Adrenal gland (tissue), 19 donors: ENCODE measurements at places on chromosomes 3 and 15. TPM values are rescaled to one million over a fixed set of nuclear protein-coding genes. Genes with fewer than 3 reads are reported as not detected.

Gene CHST2
- 11.3 TPM for total RNA-seq

Gene BFSP2
- not detected for total RNA-seq

Gene LXN
- 59.8 TPM for total RNA-seq

Gene LYZL4
- not detected for total RNA-seq

DNA sequence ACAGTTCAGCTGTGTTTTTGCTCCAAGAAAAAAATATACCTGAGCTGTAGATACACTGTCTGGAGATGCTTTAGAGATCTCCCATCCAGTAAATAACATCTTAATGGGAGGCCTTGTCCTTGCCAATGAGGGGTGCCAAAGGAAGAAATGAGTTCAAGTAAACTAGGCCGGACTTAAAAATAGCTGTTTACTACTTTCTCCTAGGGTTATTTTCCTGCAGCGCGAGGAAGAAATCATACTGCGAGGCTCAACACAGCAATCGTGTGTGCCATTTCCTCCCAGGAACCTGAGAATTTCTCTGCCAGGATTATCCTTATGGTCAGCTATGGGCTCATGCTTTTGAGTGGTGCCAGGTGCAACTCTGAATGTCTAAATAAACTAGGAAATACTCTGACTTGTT is 71.9 kb downstream of the CMTM8 start:
- DNase-seq = no peak

DNA sequence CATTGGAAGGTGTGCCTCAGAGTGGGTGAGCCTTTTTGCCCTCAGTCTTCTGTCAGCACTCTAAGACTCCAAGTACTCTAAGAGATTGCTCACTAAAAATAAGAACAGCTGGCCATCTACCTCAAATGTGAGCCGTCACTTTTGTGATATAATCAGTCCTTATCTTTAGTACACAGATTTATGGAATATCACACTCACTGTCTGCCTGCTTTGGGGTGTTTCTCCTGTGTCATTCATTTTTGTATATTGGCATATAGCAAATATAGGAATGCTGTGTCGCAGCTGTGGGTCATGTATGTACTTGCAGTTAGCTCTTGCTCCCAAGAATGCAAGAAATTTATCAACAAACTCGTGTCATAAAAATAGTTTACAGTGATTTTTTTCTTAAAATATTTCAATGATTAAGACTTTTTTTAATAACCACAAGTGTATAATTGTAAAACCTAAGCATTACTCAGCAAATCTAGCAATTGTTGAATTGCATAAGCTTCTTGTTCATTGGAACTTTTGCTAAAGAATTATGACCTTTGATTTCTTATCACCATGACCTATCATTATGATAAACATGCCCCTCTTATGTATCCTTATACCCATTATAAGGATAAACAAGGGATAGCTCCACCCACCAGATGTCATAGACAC is 18.8 kb downstream of the SETD5 start:
- no peak for DNase-seq

GRCh38 chr15:36653851-36654250 is 74.4 kb downstream of the CDIN1 start:
- no peak for DNase-seq

GRCh38 chr3:172201136-172201869 is 161.9 kb downstream of the FNDC3B start:
- DNase-seq = peak; percentile 81

GRCh38 chr15:76846782-76847181 is 58.4 kb downstream of the SCAPER start:
- no peak for DNase-seq

DNA sequence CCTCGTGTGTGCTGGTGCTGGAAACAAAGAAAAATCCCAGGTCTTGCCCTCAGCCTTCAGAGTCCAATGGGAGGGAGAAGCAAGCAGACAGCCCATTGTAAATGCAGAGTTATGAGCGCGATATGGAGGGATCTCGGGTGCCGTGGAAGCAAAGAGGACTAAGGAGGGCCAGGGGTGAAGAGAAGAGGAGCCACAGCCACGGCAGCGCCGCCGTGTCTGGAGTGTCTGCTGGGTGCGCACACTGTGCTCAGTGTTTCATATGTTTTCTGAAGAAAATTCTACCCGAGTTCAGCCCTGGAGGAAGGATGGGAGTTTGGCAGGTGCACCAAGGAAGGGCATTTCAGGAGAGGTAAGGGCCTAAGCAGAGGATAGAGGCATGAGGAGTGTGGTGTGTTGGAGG is 35.7 kb upstream of the NR2C2 start:
- DNase-seq = no peak

GRCh38 chr3:124887177-124887931 is at the start of gene ITGB5:
Gene ITGB5 (minus strand): TSS chr3:124887365. CDS start chr3:124887000, 365 bp downstream.
- DNase-seq = peak; percentile 81

DNA sequence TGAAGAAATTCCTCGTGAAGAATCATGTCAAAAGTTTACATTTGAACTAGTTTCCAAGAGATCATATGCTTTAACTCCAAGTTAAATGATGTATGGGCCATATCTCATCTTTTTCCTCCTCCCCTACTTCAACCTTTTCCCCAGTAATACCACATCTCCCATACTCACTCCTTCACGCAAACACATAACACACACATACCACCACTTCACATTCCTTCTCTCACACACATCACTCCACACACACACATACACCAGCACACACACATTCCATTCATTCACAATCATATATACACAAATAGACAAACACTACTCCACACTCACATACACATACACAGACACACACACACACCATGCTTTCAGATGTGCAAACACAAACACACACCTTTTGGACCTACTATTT is 769.0 kb upstream of the NR2F2 start:
- DNase-seq = no peak

GRCh38 chr3:42979044-42979972 is at the start of gene GASK1A:
Gene GASK1A (plus strand): TSS chr3:42979311. CDS start chr3:42979643, 332 bp downstream.
- peak; percentile 42 for DNase-seq

- no peak for DNase-seq
Observed at GRCh38 chr15:70664494-70664893, 98.9 kb downstream of the UACA start.

DNA sequence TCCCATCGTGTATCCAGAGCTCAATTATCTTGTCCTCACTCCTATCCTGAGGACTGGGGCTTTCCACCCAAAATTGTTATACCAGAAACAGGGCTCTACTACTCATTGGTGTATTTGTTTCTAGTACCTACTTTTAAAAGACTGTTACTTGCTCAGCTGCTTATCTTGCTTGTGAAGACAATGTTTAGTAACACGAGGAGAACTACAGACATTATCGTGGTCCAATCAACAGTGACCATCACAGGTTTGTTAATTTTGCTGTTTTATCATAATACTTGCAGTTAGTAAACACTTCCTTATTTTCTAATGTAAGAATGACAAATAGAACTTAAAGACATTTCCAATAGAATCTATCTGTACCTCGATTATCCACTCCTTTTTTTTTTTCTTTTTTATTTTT is 13.5 kb downstream of the LRCH3 start:
- DNase-seq = no peak

GRCh38 chr3:132605374-132605792 is 8.3 kb downstream of the ACKR4 start:
- no peak for DNase-seq

GRCh38 chr15:88865498-88866099 is 29.7 kb downstream of the HAPLN3 start:
- DNase-seq = no peak

DNA sequence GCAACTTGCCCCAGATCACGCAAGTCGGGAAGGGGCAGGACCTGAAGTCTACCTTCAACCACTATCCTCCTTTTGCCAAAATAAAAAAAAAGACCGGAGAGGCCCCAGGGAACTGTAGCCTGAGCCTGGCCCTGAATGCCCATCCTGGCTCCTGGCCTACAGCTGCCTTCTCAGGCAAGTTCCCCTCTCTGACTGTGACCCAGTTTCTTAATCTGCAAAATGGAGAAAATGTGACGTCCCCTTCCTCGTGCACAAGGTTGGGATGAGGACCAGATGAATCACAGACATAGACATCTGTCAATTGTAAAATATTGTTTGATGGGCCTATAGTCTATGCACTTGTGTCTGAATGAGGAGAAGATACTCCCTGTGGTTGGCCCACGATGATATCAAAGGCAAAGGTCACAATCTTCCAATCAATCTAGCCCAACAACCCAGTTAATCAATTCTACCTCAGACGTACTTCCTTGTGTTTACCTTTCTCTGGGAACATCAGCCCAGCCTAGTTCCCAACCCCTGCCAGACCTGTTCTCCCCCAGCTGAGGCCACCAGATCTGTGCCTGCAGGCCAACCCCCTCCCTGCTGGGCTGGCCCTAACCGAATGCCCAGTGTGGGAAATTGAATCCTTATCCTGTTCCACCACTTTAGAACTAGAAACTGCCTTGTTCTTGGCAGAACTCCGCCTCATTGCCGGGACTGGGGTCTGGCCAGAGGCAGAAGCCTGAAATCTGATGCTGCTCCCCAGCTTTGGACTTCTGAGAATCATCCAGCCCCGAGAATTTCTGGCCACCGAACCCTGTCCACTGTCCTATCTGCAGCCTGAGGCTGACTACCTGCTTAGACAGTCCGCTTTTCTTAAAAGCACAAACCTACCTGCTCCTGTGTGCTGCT is 101.8 kb upstream of the LIPC start:
- DNase-seq = peak; percentile 50

- no peak for DNase-seq
Observed at GRCh38 chr15:55527150-55527549, 19.1 kb upstream of the DNAAF4 start.

- DNase-seq = no peak
Observed at GRCh38 chr15:67115586-67115969, 50.2 kb downstream of the SMAD3 start.

GRCh38 chr3:70358978-70359580 is 46.6 kb upstream of the MDFIC2 start:
- DNase-seq = no peak
